ENCODE measurements at places on chromosomes 7 and 10.

DNA sequence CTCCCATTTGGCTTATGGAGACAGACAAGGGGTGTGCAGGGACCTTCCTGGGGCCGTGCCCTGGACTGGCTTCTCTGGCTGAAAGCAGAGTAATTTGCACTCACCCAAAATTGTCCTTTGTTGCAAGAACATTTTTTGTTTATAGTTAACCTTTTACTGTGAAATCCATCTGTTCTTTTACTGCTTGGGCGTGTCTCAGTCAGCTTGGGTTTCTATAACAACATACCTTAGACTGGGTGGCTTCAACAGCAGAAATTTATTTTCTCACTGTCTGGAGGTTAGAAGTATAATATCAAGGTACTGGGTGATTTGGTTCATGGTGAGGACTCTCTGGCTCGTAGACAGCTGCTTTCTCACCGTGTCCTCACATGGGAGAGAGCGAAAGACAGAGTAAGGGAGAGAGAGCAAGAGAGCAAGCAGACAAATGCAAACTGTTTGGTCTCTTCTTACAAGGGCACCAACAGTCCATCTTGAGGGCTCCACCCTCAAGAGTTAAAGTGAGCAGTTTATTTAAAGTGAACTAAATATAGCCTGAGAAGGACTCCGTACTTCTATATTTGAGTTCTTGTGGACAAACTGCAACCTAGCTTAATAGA lies 131.0 kb upstream of the NPY start:
- peak; percentile 41 for DNase-seq

GRCh38 chr7:52247518-52247917 lies 787.9 kb upstream of the POM121L12 start:
- no peak for DNase-seq

GRCh38 chr10:126521399-126521798 lies 133.1 kb upstream of the ADAM12 start:
- DNase-seq, result no peak

DNA sequence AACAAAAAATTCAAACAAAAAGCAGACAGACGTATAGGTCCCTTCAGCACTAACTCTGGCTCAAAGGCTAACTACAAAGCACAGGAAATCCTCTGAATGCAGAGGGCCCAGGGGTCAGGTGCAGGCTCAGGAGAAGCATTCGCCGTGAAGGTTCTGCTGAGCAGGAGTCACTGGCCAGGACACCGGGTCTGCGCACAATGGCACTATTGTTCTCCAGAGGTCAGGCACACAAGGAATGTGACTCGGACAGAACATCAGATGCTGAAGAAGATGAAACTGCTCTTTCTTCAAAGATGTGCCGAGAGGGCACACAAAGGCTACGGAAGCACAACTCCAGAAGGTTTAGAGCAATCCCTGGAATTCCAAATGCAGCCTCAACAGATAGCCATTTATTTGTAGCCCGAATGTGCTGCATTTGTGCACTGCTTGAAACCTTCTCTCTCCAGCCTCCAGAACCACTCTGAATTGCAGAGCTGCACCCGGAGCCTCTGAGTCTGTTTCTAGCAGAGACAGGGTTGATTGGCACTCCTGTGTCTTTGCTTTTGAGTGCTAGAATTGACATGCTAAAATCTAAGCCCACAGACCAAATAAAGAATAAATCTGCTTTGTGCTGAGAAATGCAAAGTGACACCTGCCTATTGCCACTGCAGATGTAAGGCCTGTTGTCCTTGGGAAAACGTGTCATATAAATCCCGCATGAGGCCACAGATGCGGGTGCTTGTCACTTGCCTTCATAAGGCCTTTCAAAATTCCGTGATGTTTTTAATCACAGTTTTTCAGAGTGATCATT lies 85.4 kb upstream of the AFAP1L2 start:
- DNase-seq, result no peak

GRCh38 chr7:78213402-78213801 lies 414.8 kb downstream of the PHTF2 start:
- no peak for DNase-seq

GRCh38 chr10:1598393-1599153 lies 138.8 kb downstream of the ADARB2 start:
- DNase-seq, result no peak

- DNase-seq, result no peak
Observed at GRCh38 chr10:107971973-107972372, 807.5 kb upstream of the SORCS1 start.

- peak; percentile 1 for DNase-seq
Observed at GRCh38 chr10:69994262-69994661, 58.4 kb upstream of the MACROH2A2 start.

DNA sequence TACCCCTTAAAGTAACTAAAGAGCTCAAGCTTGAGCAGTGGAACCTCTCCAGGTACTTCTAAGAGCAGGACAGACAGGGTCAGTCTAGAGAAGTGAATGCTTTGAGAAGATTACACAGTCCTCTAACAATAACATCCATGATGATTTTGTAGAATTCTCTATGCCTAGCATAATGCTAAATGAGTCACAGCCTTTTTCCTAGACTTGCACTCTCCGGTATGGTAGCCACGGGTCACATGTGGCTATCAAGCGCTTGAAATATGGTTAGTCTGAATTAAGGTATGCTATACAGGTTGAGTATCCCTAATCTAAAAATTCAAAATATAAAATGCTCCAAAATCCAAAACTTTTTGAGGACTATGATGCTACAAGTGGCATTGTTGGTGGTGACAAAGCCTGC lies 166.6 kb upstream of the MKLN1 start:
- no peak for DNase-seq

DNA sequence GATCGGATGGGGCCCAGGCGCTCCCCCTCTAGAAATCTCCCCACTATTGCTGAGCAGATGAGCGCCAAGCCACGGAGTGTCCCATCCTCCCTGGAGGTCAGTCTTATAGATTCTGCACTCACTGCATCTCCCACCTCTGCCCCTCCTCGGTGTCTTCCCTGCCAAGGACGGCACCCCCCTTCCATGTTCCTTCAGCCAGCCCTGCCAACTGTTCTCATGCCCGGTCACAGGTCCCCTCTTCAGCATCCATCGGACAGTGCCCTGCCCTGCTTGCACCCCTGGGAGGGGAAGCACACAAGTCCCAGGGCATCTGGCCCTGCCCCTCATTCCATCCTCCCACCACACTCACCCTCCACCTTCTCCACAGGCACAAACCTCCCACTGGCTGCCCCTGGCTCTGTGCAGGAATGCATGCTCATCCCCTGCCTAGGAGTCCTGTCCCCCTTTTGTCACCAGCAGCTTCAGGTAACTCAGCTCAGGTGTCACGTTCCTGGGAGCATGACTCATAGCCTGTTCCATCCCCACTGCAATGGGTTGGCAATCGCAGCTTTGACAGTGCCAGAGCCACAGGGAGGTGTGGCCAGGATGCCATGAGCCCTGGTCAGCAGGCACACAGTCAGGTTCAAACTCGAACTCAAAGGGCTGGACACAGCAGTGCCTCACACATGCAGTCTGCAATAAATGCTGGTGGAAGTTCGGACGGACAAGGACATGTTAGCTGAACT lies 234.7 kb upstream of the TCERG1L start:
- DNase-seq, result no peak

GRCh38 chr10:33735464-33735923 lies 401.0 kb upstream of the NRP1 start:
- no peak for DNase-seq

DNA sequence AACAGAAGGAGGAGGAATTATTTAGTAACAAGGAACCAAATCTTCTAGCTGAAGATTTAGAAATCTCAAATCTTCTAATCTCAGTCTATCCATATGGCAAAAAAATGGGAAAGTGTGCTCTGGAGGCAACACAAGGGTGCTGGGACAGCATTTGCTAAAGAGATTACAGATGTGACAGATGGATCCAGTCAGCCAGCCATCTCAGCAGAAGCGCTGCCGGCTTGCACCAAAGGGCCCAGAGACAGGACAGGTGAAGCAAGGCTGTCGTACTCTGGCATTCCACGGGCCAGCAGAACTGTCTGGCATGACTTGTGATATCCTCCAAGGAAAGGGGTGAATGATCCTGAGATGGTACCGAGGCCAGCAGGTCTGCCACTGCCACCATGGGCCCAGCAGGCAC lies 45.7 kb upstream of the GJD4 start:
- DNase-seq, result no peak
